Stimulated activated CD4-positive, alpha-beta T cell treated with anti-CD3 and anti-CD28 coated beads, Interleukin-12 subunit alpha, Interleukin-12 subunit beta, amount 100 ng/mL, for 24 hours (primary cell): ENCODE measurements at places on chromosomes 5 and 9.

- no peak for DNase-seq
Observed at GRCh38 chr5:122201365-122201764, 72.0 kb downstream of the ZNF474 start.

DNA sequence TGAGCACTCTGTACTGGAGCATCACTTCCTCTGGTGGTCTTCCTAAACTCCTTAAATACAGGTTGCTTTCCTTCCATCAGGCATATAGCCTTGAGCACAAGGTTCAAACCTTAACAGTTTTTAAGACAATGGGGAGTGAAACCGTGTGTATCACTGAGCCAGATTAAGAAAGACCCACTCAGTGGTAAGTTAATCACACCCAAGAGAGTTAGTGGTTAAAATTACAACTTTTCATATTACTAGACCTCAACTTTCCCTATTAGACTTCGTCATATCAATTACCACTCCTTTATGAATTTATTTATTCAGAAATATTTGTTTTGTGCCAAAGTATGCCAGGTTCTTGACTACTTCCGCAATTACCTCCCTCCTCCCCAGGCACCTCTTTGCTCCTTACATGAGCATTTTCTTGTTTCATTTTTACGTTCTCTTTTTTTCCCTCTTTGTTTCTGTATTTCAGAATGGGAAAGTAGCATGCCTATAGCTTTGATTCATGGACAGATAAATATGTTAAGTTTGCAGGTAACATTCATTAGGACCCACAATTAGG, 351.0 kb downstream of the KIAA0825 start:
- DNase-seq, result no peak

GRCh38 chr9:6218099-6218502, 2.5 kb downstream of the IL33 start:
- no peak for DNase-seq

GRCh38 chr5:158868546-158868945, 231.2 kb downstream of the EBF1 start:
- no peak for DNase-seq

DNA sequence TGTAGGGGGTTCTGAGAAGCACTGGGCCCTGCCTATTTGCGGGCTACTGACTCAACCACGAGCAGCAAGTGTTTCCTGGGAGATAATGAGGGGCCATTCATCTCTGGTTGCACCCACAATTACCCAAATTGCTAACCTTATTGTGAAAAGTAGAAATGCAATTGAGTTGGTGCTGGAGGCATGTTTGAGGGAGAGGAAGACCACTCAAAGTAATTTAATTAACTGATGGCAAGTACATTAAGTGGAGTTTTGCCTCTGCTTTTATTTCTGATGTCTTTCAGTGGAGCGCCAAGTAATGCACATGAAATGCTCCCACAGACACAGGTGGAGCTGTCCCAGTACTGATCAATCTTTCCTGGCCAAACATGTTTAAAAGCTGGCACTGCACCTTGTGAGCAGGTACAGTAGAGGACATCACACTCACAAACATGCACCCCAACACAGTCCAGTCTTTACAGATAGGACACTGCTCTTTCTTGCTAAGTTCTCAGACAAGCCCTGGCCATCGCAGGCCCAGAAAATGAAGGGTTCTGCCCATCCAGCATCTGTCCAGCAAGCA, 195.4 kb downstream of the HSPA4 start:
- DNase-seq, result no peak

- DNase-seq, result no peak
Observed at GRCh38 chr9:128026773-128027541, 40.2 kb downstream of the NAIF1 start.

DNA sequence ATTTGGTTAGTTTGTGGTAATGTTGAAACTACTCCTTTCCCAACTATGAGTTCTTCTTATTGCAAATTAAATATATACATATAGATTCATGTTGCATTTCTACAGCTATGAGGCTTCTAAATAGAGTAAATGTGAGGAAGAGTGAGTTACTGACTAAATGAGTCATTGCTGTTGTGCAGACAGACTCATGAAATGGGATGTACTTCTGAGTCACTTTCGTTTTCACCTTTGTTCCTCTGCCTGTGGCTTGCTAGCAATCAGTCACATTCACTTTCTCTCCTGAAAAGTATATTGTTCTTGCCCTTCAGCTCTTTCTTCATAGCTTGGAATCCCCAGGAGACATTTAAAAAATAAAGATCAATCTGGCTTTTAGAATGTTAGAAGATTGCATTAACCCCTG, 295.5 kb upstream of the SMC2 start:
- no peak for DNase-seq

GRCh38 chr5:133428072-133428660, 184.2 kb downstream of the FSTL4 start:
- no peak for DNase-seq

- no peak for DNase-seq
Observed at GRCh38 chr9:133945314-133945975, 46.7 kb downstream of the VAV2 start.

GRCh38 chr5:170183816-170184687, 48.7 kb upstream of the C5orf58 start:
- peak; percentile 2 for DNase-seq

GRCh38 chr9:26324786-26325443, 567.7 kb downstream of the CAAP1 start:
- DNase-seq, result no peak

DNA sequence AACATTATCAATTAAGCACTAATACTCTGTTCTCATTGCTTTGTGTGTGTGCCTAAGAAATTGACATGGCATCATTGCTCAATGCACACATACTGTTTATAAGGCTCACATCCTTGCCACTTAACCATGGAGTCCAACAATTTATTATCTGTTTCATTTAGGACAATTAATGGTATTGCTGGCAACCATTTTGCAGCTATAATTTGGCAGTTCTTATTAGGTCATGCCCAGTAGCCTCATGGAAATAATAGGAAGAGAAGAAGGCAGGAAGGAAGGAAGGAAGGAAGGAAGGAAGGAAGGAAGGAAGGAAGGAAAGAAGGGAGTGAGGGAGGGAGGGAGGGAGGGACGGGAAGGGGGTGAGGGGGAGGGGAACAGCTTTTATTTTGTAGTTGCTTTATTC, 285.5 kb upstream of the SLC24A2 start:
- DNase-seq, result no peak

DNA sequence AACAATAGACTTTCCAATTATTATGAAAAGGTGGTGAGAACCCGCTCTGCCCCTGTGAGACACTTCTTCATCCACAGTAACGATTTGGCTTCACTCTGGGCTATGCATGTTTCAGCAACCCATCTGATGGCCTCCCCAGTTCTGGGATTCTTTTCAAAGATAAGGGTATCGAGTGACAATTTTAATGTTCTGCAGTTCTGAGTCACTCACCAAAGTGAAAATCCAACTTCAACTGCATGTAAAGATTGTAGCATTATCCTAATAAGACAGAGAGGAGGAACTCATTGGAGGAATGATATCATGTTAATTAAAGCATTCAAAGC, 1078.3 kb upstream of the SEMA6A start:
- no peak for DNase-seq

DNA sequence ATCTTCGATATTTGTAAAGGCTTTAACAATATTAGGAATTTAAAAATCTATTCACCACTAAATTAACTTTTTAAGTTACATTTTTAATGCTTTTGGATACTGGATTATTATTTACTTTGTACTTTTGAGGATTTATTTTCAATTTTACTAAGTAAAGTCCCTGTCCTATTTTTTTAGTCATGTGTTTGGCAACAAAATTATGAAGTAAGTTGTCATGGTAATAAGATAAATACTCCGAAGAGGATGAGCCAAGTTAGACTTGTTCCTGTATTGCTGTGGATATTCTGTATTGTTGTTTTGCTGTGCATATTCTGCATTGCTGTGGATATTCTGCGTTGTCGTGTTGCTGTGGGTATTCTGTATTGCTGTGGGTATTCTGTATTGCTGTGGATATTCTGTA, 210.1 kb downstream of the MTRR start:
- DNase-seq, result no peak

DNA sequence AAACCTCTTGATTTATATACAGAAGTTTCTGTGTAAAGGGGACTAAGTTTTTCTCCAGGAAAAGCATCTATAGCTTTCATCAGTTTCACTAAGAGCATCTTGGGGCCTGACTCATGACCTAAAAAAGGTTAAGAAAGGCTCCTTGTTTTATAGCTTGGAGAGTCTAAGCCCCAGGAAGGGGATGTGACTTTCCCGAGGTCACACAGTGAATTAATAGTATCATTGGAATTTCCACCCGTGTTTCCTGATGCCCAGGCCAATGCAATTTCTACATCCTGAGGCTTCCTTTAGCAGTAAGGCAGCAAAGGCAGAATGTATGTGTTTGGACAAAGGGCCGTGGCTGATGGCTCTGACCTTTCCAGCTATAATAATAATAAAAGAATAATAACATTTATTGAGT, 8.6 kb downstream of the MORN5 start:
- no peak for DNase-seq

- DNase-seq, result no peak
Observed at GRCh38 chr5:133990396-133990795, 14.4 kb downstream of the VDAC1 start.

GRCh38 chr5:149969181-149969930, 8.8 kb downstream of the SLC26A2 start:
- DNase-seq, result no peak

- DNase-seq, result no peak
Observed at GRCh38 chr9:92973700-92974099, 26.4 kb downstream of the FGD3 start.

- DNase-seq, result no peak
Observed at GRCh38 chr5:163506726-163507125, 1.3 kb downstream of the MAT2B start.

- no peak for DNase-seq
Observed at GRCh38 chr5:38582293-38582974, 26.0 kb upstream of the LIFR start.

DNA sequence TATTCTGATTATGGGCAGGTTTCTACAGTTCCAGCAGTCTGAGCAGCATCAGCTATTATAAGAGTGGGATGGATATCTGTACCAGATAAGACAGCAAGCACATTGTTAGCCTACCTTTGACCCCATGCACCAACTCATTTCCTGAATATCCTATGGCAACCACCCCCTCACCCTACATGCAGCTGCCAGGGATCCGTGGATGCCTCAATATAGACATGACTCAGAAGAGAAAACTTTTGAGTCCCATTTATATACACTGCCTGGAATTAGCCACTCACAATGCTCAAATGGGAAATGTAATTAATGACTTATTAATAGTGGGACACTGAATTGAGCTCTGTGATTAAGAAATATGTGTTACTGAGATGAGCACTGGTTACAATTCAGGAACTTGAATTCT, 124.4 kb downstream of the SSBP2 start:
- DNase-seq, result no peak

- DNase-seq, result no peak
Observed at GRCh38 chr5:56822981-56823380, 7.6 kb downstream of the MAP3K1 start.

DNA sequence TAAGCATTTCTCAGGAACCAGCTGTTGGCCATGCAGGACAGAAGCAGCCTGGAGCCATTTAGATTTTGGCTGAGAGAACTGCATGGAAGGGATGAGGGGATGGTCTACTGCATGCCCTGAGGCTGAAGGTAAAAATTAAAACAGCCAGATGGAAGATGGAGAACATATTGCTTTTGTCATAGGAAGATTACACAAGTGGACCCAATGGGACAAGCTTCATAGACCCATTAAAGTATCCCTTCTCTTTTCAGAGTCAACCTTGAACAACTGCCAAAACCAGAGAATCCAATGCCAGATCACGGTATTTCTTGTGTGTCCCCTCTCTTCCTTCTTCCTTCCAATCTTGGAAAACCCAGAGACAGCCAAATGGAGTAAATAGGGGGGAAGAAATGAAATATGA, 253.4 kb downstream of the NR2F1-AS1 start:
- DNase-seq, result no peak
